ENCODE measurements at places on chromosomes 6 and 20. TPM values are rescaled to one million over a fixed set of nuclear protein-coding genes. Genes with fewer than 3 reads are reported as not detected.

ISM1 gene
- 0.21 TPM for total RNA-seq

LKAAEAR1 gene
- total RNA-seq: 0.21 TPM

ZKSCAN3 gene
- total RNA-seq: 11.2 TPM

NMBR gene
- not detected for total RNA-seq

SOX18 gene
- total RNA-seq: 0.06 TPM

IMPG1 gene
- 0.74 TPM for total RNA-seq

DEFB132 gene
- total RNA-seq: not detected

HLA-DRB1 gene
- 0.63 TPM for total RNA-seq

GRCh38 chr6:20217891-20218290 is 5.6 kb upstream of the MBOAT1 start:
- H3K4me1 ChIP-seq: peaks cover 39% of the 10 kb centered on the region
- no peaks in the 10 kb centered on the region for H3K36me3 ChIP-seq
- H3K27me3 ChIP-seq: no peaks in the 10 kb centered on the region
- H3K27ac ChIP-seq: peak overlapping the region; percentile 76
- no peak overlapping the region for H3K4me3 ChIP-seq
- DNase-seq: peak; percentile 35

GRCh38 chr6:170003451-170004160 is 252.2 kb downstream of the ERMARD start:
- no peak overlapping the region for H3K4me3 ChIP-seq
- no peak for DNase-seq
- H3K4me1 ChIP-seq: no peaks in the 10 kb centered on the region
- no peaks in the 10 kb centered on the region for H3K27me3 ChIP-seq
- no peaks in the 10 kb centered on the region for H3K36me3 ChIP-seq
- no peak overlapping the region for H3K27ac ChIP-seq

- H3K4me1 ChIP-seq: peaks cover 6% of the 10 kb centered on the region
- H3K4me3 ChIP-seq: no peak overlapping the region
- no peaks in the 10 kb centered on the region for H3K36me3 ChIP-seq
- H3K27ac ChIP-seq: no peak overlapping the region
- H3K27me3 ChIP-seq: no peaks in the 10 kb centered on the region
These were observed 50.0 kb downstream of the IL20RA start for GRCh38 chr6:136994782-136995181.

DNA sequence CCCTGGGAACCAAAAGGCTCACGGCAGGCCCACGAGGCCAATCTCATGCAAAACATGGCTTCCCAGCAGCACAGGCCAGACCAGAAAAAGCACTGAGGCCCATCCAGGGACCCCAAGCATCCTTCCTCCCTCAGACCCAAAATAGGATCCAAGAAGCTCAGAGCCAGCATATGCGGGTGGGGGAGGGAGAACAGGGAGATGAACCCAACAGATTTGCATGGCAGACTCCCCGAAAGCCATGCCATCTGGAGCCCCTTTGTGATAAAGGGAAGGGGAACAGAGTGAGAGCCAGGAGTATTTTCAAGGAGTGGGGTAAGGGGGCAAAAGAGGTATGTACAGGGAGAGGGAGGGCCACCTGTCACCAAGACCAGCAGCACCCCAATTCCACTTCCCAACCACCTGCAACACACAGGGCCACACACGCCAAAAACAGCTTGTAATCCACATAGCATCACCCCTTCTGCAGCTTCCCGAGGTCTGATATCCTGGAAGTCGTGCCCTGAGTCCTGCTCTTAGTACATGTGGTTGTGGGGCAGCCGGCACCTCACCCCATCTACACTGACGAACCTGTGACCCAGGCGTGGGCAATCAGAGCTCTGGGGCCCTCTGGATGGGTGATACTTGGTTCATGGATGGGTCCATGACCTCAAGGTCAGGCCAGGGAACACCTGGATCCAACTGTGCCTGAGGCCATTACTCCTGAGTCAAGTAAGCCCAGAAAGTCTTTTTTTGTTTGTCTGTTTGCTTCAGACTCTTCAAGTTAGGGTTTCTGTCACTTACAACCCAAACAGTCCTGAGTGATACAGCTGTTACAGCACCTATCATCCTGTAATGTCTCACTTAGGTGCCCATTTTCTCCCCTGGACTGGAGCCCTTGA is 24.4 kb downstream of the PREX1 start:
- no peak overlapping the region for H3K27ac ChIP-seq
- no peak for DNase-seq
- no peaks in the 10 kb centered on the region for H3K36me3 ChIP-seq
- H3K27me3 ChIP-seq: no peaks in the 10 kb centered on the region
- no peak overlapping the region for H3K4me3 ChIP-seq

DNA sequence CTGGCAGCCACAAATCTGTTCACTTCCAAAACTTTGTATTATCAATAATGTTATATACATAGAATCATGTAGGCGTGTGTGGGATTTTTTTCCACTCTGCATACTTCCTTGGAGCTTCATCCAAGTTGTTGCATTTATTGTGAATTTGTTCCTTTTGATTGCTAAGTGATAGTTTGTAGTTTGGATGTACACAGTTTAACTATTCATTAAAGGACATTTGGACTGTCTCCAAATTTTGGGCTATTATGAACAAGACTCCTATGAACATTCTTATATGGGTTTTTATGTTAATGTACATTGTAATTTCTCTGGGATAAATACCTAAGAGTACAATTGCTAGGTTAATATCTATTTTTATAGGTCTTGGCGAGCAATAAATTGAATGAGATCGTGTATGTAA is 36.2 kb upstream of the GCNT2 start:
- no peaks in the 10 kb centered on the region for H3K36me3 ChIP-seq
- H3K27ac ChIP-seq: no peak overlapping the region
- H3K4me3 ChIP-seq: no peak overlapping the region

DNA sequence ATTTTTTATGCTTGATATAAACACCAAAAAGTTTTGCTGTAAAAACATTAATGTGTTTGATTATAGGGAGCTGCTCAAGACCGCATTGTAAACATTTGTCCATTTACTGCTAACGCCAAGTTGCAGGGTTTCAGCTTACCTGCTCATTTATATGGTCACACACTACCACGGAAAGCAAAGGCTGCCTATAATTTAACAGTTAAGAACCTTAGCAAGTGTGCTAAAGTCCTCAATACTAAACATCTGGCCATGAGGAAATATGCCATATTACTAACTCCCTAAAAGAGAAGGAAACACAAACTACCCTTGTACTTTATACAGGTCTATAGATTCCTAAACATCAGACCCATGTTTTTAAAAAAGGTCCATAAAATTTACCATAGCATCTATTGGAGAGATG is 129.5 kb downstream of the ASCC3 start:
- H3K4me1 ChIP-seq: peaks cover 14% of the 10 kb centered on the region
- H3K27ac ChIP-seq: no peak overlapping the region
- no peak overlapping the region for H3K4me3 ChIP-seq

DNA sequence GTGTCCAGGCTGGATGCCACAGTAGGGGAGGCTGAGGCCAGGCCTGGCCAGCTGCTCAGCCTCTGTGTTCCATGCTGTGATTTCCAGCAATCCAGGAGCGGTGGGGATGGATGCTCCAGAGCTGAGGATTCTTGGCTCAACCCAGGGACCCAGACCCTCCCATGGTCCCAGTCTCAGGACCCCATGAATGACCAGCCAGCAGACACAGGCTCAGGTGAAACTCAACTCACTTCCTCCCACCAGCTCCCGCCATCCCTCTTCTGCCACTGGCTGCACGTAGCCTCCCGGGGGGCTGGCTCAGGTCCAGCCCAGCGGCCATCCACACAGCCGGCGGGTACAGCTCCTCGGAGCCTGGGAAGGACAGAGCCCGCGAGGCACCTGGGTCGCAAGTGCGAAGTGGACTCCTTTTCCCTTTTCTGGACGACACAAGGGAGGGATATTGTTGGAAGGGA is 54.5 kb upstream of the DACT2 start:
- no peaks in the 10 kb centered on the region for H3K27me3 ChIP-seq
- no peak overlapping the region for H3K4me3 ChIP-seq
- DNase-seq: no peak
- no peaks in the 10 kb centered on the region for H3K4me1 ChIP-seq
- no peaks in the 10 kb centered on the region for H3K36me3 ChIP-seq

DNA sequence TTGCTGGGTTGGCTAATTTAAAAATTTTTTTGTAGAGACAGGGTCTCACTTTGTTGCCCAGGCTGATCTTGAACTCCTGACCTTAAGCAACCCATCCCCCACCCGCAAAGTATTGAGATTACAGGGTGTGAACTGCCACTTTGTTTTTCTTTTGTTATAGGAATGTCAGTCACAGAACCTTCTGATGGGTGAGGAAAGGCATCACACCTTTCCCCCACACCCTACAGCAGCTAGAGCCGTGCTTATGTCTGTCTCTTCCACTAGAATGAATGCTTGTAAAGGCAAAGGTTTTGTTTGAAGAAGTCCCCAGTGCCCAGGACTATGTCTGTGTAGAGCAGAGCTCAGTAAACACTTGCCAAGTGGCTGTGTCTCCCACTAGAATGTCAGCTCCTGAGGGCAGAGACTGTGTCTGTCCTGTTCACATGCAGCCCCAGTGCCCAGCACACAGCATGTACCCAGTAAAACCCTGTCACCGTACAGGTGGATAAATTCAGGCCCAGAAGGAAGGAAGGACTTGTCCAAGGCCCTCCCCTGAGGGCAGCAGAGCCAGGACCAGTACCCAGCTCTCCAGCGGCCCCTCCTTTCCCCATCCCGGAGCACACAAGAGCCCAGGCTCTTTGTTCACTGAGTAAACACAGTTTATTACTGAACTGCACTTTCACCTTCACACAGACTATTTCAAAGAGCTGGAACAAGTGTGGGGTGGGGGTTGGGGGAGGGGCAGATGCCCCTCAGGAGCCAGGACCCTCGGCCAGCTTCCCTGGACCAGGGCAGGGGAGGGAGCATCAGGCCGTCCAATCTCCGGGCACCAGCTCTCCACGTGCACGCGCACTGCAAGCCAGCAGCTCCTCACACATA is 26.4 kb downstream of the COX4I2 start:
- DNase-seq: no peak
- peaks cover 6% of the 10 kb centered on the region for H3K4me1 ChIP-seq
- H3K4me3 ChIP-seq: no peak overlapping the region
- no peaks in the 10 kb centered on the region for H3K36me3 ChIP-seq
- no peaks in the 10 kb centered on the region for H3K27me3 ChIP-seq

GRCh38 chr6:128029826-128030225 is 129.0 kb upstream of the THEMIS start:
- no peak overlapping the region for H3K27ac ChIP-seq
- peaks cover 19% of the 10 kb centered on the region for H3K4me1 ChIP-seq
- no peak for DNase-seq
- no peak overlapping the region for H3K4me3 ChIP-seq
- H3K27me3 ChIP-seq: no peaks in the 10 kb centered on the region

GRCh38 chr6:142279350-142280180 is 22.2 kb upstream of the ADGRG6 start:
- no peaks in the 10 kb centered on the region for H3K36me3 ChIP-seq
- no peaks in the 10 kb centered on the region for H3K4me1 ChIP-seq
- H3K27ac ChIP-seq: no peak overlapping the region
- no peak overlapping the region for H3K4me3 ChIP-seq

DNA sequence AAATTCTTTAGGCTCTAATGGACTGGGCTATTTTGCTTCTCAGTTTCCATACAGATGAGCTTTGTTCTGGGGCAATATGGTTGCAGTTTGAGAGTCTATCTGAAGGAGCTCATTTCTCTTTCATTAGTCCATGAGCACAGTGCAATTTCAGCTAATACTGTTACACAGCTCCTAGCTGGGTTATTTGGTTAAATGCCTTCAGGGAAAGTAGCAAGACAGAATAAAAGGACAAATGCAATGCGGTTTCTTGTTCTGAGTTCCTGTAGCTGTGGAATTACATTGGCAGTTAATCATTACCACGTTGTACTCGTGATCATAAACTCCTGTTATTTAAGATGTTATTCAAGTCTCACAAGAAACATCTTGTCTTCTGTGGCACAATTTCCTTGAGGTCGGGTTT is 127.7 kb downstream of the BFSP1 start:
- no peak overlapping the region for H3K4me3 ChIP-seq
- no peak for DNase-seq
- no peak overlapping the region for H3K27ac ChIP-seq
- H3K36me3 ChIP-seq: no peaks in the 10 kb centered on the region
- H3K27me3 ChIP-seq: no peaks in the 10 kb centered on the region
- peaks cover 5% of the 10 kb centered on the region for H3K4me1 ChIP-seq

DNA sequence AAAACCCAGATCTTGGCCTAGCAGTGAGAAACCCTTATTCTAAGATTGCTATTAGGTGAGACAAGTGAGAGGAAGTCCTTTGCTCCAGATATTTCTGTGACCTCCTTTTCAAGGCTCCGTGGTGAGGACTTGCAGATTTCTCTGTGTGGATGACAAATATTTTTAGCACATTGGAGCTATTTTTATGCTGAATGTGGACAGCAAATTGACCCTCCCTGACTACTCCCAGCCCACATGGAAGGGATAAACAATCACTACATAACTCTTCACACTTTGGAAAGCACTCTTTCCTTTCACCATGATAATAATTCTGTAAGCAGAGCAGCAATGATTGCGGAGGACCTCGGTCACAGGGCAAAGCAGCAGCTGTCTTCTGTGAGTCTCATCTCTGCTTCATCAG is 88.0 kb upstream of the ADGRF1 start:
- H3K27ac ChIP-seq: peak overlapping the region; percentile 57
- DNase-seq: no peak

- H3K27me3 ChIP-seq: no peaks in the 10 kb centered on the region
- H3K27ac ChIP-seq: no peak overlapping the region
- H3K36me3 ChIP-seq: no peaks in the 10 kb centered on the region
- H3K4me3 ChIP-seq: no peak overlapping the region
- DNase-seq: no peak
These were observed 96.7 kb downstream of the CD109 start for GRCh38 chr6:73792738-73793137.

DNA sequence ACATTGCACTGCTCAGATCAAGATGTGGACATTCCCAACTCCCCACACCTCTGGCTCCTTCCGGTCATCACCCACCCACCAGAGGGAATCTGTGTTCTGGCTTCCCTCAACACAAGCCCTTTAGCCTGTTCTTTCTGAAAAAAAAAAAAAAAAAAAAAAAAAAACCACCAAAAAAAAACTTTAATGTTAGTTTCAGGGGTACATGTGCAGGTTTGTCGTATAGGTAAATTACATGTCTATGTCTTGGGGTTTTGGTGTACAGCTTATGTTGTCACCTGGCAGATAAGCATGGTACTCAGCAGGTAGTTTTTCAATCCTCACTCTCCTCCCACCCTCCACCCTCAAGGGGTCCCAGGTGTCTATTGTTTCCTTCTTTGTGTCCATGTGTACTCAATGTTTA is 135.8 kb upstream of the FOXA2 start:
- no peak overlapping the region for H3K27ac ChIP-seq
- no peaks in the 10 kb centered on the region for H3K27me3 ChIP-seq
- DNase-seq: no peak
- no peaks in the 10 kb centered on the region for H3K36me3 ChIP-seq

GRCh38 chr6:53236241-53236640 is 87.6 kb upstream of the GCM1 start:
- no peaks in the 10 kb centered on the region for H3K36me3 ChIP-seq
- H3K27ac ChIP-seq: no peak overlapping the region
- no peaks in the 10 kb centered on the region for H3K27me3 ChIP-seq
- no peaks in the 10 kb centered on the region for H3K4me1 ChIP-seq
